ENCODE measurements at places on chromosomes 12 and 14.

GRCh38 chr12:106006382-106006781 is 132.4 kb downstream of the NUAK1 start:
- DNase-seq: no peak

DNA sequence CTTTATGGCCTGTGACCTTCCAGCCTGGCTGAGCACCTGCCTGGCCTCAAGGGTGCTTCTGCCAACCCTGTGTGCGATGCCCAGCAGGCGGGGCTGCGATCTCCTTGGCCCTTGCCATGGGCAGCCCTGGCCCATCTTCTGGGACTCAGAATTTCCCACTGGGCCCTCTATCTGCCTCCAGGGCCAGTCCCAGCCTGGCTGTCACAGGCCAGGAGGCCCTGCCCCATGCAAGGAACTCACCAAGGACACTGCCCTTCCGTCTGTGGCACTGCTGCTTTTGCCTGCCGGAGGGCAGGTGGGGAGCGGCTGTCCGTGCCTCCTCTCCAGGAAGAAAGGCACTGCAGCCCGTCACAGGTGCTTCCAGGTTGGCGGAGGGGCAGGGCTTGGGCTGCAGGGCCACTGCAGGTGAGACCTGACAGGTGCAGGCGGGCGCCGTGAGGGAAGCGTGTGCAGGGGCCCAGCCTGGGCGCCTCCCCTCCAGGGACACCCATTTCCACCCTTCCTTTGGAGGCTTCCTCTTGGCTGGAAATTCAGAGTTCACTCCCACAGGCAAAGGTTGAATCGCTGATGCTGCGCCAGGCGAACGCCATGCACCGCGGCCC is 177.8 kb downstream of the KIF26A start:
- DNase-seq: no peak

DNA sequence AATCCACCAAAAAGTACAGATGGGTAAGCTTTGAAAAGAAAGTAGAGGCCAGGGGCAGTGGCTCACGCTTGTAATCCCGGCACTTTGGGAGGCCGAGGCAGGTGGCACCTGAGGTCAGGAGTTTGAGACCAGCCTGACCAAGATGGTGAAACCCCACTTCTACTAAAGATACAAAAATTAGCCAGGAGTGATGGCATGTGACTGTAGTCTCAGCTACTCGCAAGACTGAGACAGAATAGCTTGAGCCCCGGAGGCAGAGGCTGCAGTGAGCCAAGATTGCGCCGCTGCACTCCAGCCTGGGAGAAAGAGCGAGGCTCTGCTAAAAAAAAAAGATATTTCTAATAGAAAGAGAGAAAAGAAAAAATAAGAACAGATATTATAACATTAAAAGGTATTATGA is 134.2 kb upstream of the SLCO1C1 start:
- no peak for DNase-seq

DNA sequence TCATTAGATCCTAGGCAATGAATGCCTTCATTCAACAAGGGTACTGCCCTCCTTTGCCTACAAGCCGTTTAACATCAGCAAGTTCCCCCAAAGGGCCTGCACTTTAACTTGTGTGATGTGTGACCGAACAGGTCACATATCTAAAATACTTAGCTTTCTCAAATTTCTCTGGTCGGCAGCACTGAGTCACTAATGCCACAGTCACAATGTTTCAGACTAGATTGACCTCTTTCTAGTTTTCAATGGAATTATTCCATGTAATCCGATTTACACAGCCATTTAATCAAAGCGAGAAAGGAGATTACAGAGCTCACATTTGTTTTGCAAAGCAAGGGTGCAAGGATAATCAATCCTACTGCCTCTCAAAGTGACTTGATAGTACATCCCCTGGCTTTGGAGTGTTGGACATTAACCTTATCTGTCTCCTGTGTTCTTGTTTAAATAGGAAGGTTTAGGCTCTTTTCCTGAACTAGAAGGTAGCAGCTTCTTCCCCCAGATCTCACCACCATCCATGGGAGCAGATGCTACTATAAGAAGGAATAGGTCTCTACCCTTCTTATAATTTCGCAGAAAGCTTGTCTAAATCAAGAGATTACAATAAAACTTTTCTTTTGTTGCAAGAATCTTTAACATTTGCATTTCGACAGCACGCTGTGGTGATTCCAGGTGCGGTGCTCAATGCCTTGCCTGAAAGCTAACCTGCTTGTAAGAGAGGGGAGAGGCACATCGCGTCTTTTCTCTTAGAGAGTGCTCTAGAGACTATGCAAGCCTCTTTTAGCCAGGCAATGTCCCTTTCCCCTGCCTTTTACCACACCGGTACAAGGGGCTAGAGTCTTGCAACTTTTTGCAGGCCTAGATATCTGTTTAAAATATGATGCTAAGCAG is 1.8 kb downstream of the KITLG start:
- no peak for DNase-seq

GRCh38 chr14:40204441-40205175 is 772.4 kb upstream of the FBXO33 start:
- DNase-seq: no peak

DNA sequence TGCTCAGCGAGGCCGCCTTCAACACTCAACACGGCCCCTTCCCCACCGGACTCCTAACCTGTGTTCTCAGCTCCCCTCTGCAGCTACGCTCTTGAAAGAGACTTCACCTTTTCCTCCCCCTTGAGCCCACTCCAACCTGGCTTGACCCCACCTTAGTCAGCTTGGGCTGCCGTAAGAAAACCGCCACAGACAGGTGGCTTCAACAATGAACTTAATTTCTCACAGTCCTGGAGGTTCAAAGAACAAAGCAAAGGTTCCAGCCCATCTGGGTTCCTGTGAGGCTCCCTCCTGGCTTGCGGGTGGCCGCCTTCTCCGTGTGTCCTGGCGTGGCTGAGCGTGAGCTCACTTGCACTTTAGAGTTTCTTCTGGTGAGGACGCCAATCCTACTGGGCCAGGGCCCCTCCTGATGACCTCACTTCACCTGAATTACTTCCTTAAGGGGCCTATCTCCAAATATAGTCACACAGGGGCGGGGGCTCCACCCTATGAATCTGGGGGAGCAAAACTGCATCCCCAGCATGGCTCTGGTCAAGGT is 138.8 kb downstream of the CALM1 start:
- no peak for DNase-seq

DNA sequence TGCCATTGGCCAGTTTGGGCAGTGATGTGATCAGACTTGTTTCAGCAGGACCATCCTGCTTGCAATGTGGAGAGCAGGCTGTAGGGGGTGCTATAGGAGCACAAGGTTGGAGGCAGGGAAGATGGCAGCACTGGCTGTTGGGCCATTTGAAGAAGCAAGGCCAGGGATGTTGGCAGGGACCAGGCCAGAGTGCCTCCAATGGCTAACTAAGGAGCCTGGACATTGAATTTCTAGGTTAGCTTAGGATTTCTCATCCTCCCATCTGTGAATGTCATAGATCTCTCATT is 23.5 kb downstream of the FGF23 start:
- no peak for DNase-seq

- DNase-seq: no peak
These were observed 19.3 kb downstream of the CTSG start for GRCh38 chr14:24556756-24557155.

Data from stimulated activated CD8-positive, alpha-beta memory T cell treated with anti-CD3 and anti-CD28 coated beads, Interleukin-7, amount 100 ng/mL, for 4 hours (primary cell).